Keratinocyte (primary cell): ENCODE measurements at places on chromosomes 7 and 10.

GRCh38 chr10:63369711-63370110 lies 96.1 kb downstream of the JMJD1C start:
- H3K27ac ChIP-seq = no peak overlapping the region
- H3K36me3 ChIP-seq = no peaks in the 10 kb centered on the region
- H3K4me3 ChIP-seq = no peak overlapping the region
- no peak for DNase-seq
- no peaks in the 10 kb centered on the region for H3K4me1 ChIP-seq

- H3K4me1 ChIP-seq = no peaks in the 10 kb centered on the region
- DNase-seq = no peak
- no peak overlapping the region for H3K4me3 ChIP-seq
Measured at GRCh38 chr10:98013776-98014175, 16.6 kb downstream of the CRTAC1 start.

DNA sequence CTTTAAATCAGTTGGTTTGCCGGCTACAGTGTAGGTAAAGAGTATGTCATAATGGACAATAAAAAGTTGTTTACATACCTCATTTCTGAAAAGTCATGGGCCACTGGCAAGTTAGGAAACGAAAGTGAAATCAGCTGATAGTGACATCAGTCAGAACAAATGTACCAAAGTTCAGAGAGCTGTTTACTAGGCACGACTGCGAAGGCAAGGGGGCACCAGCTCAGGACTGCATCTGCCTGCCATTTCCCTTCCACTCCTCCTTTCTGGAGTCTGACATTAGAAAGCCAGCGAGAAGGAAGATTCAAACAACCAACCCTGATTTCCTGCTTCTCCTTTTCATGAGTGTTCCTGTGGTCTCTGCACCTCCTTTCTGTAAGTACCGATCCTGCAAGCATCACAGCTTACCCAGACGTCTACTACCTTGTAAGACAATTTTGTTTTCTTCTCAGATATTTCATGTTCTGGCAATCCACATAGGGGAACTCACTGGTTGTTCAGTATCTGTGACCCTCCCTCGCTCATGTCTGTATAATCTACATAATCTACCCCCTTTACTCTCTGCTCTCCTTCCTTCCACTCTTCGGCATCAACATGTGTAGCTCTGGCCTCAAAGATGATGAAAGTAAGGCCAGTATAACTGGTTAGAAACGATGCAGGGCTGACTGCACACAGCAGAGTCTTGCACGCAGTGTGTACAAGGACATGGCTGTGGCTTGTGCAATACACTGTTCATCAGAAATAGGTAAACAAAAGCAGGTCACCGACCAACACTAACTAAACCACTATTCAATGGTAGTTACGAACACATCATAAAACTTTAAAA lies at the start of gene TMEM140:
Gene TMEM140, plus strand, starts transcription at position 174 of the 823 bp plus-strand sequence. CDS start 16,370 bp downstream, outside the sequence.
- no peaks in the 10 kb centered on the region for H3K4me1 ChIP-seq
- no peak for DNase-seq
- peaks cover 6% of the 10 kb centered on the region for H3K27me3 ChIP-seq
- no peaks in the 10 kb centered on the region for H3K36me3 ChIP-seq
- H3K4me3 ChIP-seq = no peak within 1 kb of the TSS
- H3K27ac ChIP-seq = no peak within 1 kb of the TSS

GRCh38 chr10:107424628-107425027 lies 260.1 kb upstream of the SORCS1 start:
- DNase-seq = no peak
- H3K27ac ChIP-seq = no peak overlapping the region

DNA sequence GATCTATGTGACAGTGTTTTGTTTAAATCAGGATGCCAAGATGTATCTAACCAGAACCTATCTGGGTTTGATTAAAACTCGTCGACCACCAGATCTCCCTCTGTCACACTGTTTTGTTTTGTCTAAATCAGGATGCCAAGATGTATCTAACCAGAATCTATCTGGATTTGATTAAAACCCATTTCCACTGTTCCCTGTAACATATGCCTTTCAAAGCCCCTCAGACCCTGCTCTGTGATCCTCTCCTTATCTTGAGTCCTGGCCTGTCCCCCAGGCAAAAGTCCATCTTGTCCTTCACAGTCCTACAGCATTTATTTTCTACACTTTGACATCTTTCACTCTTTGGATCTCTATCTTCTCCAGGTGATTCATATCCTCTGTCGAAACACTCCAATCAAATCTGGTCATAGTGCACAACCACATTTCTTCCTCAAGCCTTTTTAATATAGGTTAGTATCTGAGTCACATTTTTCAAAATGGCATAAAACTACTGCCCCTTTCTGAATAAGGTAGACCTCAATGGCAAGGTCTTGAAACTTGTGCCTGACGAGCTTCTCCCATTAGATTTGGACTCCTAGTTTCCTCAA lies 32.5 kb downstream of the ERLIN1 start:
- peaks cover 37% of the 10 kb centered on the region for H3K4me1 ChIP-seq
- H3K36me3 ChIP-seq = peaks cover 43% of the 10 kb centered on the region
- peak overlapping the region; percentile 23 for H3K27ac ChIP-seq
- DNase-seq = no peak

GRCh38 chr7:92695308-92696261 lies 105.4 kb upstream of the FAM133B start:
- no peaks in the 10 kb centered on the region for H3K36me3 ChIP-seq
- no peaks in the 10 kb centered on the region for H3K27me3 ChIP-seq
- H3K4me3 ChIP-seq = no peak overlapping the region
- peak overlapping the region; percentile 46 for H3K27ac ChIP-seq
- no peak for DNase-seq

DNA sequence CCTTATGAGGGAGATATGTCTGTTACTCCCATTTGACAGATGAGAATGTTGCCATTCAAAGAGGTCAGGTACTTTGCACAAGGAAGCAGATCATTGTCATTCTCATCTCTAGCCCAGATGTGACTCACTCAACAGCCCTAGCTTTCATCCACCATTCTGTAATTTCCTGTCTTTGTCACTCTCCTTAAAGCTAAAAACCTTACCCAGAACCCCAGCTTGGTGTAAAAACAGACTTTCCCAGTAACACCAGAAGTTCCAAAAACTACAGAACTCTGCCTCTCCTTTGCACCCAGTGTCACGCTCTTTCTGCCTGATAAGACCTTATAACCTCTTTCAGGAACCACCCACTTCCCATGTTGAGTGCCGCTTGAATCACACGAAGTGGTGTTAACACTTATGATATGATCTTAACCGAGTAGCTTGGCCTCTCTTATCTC lies 89.1 kb upstream of the SP4 start:
- H3K27me3 ChIP-seq = no peaks in the 10 kb centered on the region
- no peak overlapping the region for H3K27ac ChIP-seq
- DNase-seq = no peak
- H3K4me1 ChIP-seq = no peaks in the 10 kb centered on the region

DNA sequence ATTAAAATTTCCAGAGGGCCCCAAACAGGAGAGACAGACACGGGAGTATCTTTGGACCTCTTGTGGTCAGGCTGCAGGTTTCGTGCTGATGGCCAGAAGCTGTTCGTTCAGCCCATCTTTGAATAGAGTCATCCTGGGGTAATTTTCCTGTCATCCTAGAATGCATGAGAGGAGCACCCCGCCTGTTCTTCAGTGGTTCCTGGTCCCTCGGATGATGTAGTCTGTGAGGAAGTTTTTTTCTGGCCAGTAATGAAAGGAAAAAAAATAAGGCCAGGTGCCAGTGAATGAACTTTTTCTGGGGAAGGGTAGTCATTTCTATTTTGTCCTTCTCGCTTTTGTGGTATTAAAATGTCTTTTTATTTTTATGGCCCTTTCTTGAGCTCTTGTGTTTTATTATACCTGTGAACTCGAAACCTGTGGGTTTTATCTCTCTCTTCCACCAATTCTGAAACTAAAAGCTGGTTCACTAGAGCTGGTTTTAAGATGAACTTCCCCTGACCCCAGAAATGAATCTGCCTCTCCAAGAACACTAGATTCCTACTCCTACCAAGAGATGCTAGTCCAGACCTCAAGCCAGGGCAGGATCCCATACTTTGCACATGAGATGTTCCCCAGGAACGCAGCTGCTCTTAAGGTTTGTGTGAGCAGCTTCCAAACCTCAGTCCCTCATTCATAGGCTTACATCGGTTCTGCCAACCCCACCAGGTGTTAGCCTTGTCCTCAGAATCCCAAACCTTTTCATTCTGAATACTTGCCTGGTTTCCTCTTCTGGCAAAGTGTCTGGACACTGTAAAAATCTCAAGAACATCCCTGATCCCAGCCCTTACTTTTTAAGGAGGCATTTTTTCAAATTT lies 15.4 kb upstream of the MEST start:
- no peaks in the 10 kb centered on the region for H3K4me1 ChIP-seq
- H3K4me3 ChIP-seq = no peak overlapping the region
- DNase-seq = no peak
- H3K27me3 ChIP-seq = peaks cover 2% of the 10 kb centered on the region

GRCh38 chr10:58996063-58996462 lies 180.4 kb upstream of the PHYHIPL start:
- H3K27me3 ChIP-seq = no peaks in the 10 kb centered on the region
- no peaks in the 10 kb centered on the region for H3K4me1 ChIP-seq
- no peak for DNase-seq
- no peak overlapping the region for H3K4me3 ChIP-seq
- H3K36me3 ChIP-seq = no peaks in the 10 kb centered on the region
- H3K27ac ChIP-seq = no peak overlapping the region

DNA sequence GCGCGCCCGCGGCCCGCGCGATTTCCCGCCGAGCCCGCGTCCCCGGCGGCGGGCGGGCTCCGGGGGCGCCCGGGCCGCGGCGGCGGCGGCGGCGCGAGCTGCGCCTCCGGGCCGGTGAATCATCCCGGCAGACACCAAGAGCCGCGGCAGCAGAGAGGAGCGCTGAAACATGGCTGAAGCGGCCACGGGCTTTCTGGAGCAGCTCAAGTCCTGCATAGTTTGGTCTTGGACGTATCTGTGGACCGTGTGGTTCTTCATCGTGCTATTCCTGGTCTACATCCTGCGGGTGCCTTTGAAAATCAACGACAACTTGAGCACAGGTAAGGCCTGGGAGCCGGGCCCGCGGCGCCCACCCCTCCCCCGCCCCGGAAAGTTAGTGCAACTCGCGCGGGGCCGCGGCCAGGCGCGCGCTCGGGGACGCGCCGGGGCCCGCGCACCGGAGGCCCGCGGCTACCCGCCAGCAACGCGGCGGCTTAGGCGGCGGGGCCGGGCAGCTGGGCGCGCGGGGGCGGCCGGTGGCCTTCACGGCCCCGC lies at the start of gene ST7:
Gene ST7, plus strand, starts transcription at position 130 of the 534 bp plus-strand sequence. Its CDS starts 40 bp downstream, at position 170.
- DNase-seq = no peak
- peaks cover 4% of the 10 kb centered on the region for H3K36me3 ChIP-seq
- peak within 1 kb of the TSS; percentile 87 for H3K4me3 ChIP-seq
- H3K27me3 ChIP-seq = no peaks in the 10 kb centered on the region

DNA sequence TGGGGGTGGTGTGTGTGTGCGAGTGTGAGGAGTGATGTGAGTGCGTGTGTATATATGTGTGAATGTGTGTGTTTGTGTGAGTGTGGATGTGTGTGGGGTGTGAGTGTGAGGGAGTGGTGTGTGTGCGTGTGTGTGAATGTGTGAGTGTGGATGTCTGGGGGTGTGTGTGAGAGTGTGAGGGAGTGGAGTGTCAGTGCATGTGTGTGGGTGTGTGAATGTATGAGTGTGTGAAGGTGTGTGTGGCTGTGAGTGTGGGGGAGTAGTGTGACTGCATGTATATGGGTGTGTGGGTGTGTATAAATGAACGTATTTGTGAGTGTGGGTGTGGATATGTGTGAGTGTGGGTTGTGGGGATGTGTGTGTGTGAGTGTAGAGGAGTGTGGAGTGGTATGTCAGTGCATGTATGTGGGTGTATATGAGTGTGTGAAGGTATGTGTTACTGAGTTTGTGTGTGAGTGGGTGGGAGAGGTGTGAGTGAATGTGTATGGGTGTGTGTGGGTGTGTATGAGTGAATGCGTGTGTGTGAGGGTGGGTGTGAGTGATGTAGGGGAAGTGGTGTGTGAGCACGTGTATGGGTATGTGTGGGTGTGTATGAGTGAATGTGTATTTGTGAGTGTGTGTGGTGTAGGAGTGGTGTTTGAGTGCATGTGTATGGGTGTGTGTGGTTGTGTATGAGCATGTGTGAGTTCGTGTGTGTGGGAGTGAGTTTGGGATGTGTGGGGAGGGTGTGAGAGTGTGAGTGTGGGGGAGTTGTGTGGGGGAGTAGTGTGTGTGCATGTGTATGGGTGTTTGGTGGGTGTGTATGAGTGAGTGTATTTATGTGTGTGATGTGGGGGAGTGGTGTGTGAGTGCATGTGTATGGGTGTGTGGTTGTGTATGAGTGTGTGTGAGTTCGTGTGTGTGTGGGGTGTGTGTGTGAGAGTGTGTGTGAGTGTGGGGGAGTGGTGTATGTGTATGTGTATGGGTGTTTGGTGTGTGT lies 28.5 kb upstream of the NUB1 start:
- H3K4me1 ChIP-seq = no peaks in the 10 kb centered on the region
- H3K36me3 ChIP-seq = no peaks in the 10 kb centered on the region
- H3K27me3 ChIP-seq = peaks cover 3% of the 10 kb centered on the region

DNA sequence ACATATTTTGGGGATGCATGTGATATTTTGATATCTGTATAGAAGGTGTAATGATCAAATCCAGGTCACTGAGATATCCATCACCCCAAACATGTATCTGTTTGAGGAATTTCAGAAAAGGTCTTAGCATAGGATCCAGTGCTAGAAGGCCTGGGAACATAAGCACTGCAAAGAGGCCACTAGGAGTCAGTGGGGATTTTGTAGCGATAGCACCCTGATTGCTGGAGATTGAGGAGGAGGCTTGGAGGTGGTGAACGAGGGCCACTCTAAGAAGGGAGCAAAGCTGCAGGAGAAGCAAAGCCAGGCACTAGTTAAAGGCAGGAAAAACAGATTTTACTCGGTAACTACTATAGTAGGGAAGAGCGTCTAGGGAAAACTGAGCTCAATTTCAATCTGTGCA lies 324.0 kb downstream of the LHFPL3 start:
- H3K27me3 ChIP-seq = no peaks in the 10 kb centered on the region
- H3K4me1 ChIP-seq = no peaks in the 10 kb centered on the region
- H3K4me3 ChIP-seq = no peak overlapping the region
- H3K36me3 ChIP-seq = no peaks in the 10 kb centered on the region

- DNase-seq = no peak
- no peaks in the 10 kb centered on the region for H3K36me3 ChIP-seq
- H3K27ac ChIP-seq = no peak overlapping the region
- H3K27me3 ChIP-seq = no peaks in the 10 kb centered on the region
Measured at GRCh38 chr10:84551437-84552120, 223.2 kb downstream of the CCSER2 start.

- H3K27me3 ChIP-seq = no peaks in the 10 kb centered on the region
- no peak overlapping the region for H3K27ac ChIP-seq
- no peak for DNase-seq
- H3K4me1 ChIP-seq = no peaks in the 10 kb centered on the region
- no peak overlapping the region for H3K4me3 ChIP-seq
- no peaks in the 10 kb centered on the region for H3K36me3 ChIP-seq
Measured at GRCh38 chr7:80439894-80440821, 71.7 kb downstream of the GNAT3 start.

- H3K27ac ChIP-seq = no peak overlapping the region
- H3K36me3 ChIP-seq = no peaks in the 10 kb centered on the region
- H3K4me1 ChIP-seq = peaks cover 20% of the 10 kb centered on the region
- DNase-seq = no peak
- H3K27me3 ChIP-seq = no peaks in the 10 kb centered on the region
Measured at GRCh38 chr10:101826852-101827434, 8.7 kb upstream of the OGA start.

DNA sequence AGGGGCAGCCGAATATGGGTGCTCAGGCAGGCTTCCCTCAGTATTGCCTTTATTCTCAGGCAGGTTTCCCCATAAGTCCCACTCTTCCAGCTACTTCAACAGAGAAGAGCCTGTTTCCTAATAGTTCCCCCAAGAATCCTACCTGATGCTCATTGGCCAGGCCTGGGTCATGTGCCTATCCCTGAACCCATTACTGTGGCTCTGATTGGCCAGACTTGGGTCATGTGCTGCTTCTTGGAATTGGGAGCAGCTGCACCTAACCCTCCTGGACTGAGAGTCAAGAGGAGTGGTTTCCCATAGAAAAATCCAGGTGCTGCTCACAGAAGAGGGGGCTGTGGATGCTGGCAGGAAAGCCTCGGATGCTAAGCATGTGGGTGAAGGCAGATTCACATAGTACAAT lies 21.7 kb downstream of the OPALIN start:
- H3K4me1 ChIP-seq = no peaks in the 10 kb centered on the region
- no peaks in the 10 kb centered on the region for H3K36me3 ChIP-seq
- H3K4me3 ChIP-seq = no peak overlapping the region
